ENCODE measurements at places on chromosomes 4 and X.

GRCh38 chrX:105869701-105870100 lies 47.4 kb downstream of the NRK start:
- DNase-seq = no peak

DNA sequence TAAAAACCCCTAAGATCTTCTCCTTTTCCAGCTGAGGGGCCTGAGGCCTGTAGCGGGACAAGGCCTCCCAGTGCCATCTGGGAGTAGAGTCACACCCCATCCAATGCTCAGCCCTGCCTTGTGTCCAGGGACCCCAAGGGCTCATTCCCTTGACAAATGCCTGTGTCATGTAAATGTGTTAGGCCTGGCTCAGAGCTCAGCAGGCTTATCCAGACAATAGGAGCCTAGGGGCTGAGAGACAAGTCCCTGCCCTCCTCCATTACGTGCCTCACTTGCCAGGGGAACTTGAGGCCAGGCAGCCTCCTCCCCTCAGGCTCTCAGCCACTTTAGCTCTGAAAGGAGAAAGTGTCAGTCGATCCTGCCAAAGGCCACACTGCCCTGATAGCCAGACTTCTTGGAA lies 166.8 kb upstream of the MAMLD1 start:
- DNase-seq = no peak

DNA sequence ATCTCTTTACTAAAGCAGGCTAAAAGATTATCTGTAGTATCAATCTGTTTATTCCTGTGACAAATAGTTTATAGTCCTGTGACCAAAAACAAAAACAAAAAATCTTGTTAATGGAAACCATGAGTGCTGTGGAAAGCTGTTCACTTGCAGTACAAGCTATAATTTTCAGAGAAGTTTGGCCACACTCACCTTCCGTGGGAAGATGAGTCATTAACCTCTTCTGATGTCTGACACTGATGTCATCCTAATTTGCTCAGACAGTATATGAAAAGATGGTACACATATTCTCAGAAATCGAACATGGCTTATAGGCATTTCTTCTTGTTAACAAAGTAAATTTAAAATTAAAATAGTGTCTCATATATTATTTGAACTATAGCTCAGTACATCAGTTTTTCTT lies 19.9 kb upstream of the ENPP6 start:
- DNase-seq = no peak

DNA sequence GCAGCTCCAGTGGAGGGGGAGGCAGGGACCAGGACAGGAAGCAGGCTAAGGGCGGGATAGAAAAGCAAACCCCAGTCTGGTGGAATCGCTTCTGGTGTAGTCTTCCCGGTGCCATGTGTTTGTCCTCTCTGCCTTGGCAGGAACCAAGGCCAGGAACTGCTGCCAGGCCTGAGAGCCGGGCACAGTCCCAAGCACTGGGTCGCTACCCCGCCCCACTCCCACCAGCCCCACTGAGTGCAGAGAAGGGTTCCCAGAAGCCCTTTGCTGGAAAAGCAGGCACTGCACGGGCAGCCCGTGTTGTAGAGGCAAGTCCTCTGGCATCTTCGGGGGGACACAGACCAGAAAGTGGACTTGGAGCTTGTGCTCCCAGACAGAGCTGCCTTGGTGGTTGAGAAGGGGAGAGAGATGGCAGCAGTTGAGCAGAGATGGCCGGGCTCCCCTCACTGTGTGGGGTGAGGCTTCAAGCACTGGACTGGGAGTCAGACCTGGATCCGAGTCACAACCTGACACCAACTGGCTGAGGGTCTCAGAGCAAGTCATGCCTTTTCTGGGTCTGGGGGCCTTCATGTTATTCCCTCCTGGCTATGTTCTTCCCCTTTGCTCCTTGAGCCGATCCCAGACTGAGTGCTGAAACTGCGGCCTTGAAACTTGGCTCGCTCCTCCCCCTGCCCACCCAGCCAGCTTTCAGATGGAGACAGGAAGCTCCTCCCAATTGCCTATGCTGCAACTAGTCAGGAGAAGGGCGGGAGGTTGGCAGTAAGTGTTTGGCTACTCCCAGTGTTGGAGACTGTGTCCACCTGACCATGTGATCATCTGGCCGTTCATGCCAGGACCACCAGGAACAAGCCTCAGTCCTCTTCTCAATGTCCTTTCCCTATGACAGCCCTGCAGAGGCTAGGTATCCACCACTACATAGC lies 59.7 kb upstream of the MTM1 start:
- no peak for DNase-seq

- no peak for DNase-seq
These were observed 2.0 kb downstream of the RELL1 start for GRCh38 chr4:37684154-37684553.

DNA sequence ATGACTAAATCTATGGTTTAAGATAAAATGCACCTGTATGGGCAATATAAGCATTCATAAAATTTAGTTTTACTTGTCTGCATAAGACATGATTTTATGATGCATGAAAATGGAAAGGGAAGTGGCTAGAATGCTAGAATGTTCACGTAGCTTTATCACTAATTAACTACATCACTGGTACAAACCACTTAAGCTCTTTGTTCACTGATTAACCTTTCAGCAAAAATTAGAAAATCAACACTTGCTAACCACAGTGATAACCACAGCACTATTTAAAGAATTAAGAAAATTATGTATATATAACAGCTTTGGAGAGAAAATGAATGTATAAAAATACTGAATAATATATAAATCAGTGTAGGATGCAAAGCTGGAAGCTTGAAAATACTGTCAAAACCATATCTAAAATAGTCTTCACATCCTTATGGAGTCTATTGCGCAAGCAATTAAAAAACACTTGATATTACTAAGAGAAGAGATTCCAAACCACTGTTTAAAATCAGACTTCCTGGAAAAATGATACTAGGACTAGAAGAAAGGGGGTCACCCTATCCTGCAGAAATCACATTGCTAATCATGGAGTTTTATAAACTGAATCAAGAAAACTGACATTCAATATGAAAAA lies 51.9 kb downstream of the EFHC2 start:
- no peak for DNase-seq

- DNase-seq = no peak
These were observed 51.4 kb downstream of the NPY5R start for GRCh38 chr4:163395055-163395454.

- no peak for DNase-seq
These were observed 81.5 kb upstream of the BCOR start for GRCh38 chrX:40179283-40179682.
